CD8-positive, alpha-beta memory T cell (primary cell): ENCODE measurements at places on chromosomes 12 and 14.

- H3K36me3 ChIP-seq, result no peaks in the 10 kb centered on the region
- H3K4me1 ChIP-seq, result no peaks in the 10 kb centered on the region
Observed at GRCh38 chr12:23555180-23555824, 394.2 kb downstream of the SOX5 start.

- no peaks in the 10 kb centered on the region for H3K27me3 ChIP-seq
- H3K4me3 ChIP-seq, result no peak overlapping the region
- no peak overlapping the region for H3K27ac ChIP-seq
- no peaks in the 10 kb centered on the region for H3K4me1 ChIP-seq
- DNase-seq, result no peak
Observed at GRCh38 chr14:62015243-62015642, 253.0 kb downstream of the SNAPC1 start.

GRCh38 chr12:120821878-120822277 is 82.3 kb downstream of the SPPL3 start:
- DNase-seq, result no peak
- peaks cover 8% of the 10 kb centered on the region for H3K4me1 ChIP-seq
- H3K4me3 ChIP-seq, result no peak overlapping the region
- no peaks in the 10 kb centered on the region for H3K27me3 ChIP-seq
- no peaks in the 10 kb centered on the region for H3K36me3 ChIP-seq

GRCh38 chr14:102898776-102899515 is 23.5 kb upstream of the AMN start:
- no peaks in the 10 kb centered on the region for H3K27me3 ChIP-seq
- no peak overlapping the region for H3K4me3 ChIP-seq
- H3K27ac ChIP-seq, result no peak overlapping the region
- peaks cover 17% of the 10 kb centered on the region for H3K4me1 ChIP-seq

GRCh38 chr14:98704441-98704840 is 567.6 kb downstream of the BCL11B start:
- H3K4me1 ChIP-seq, result peaks cover 26% of the 10 kb centered on the region
- H3K27ac ChIP-seq, result no peak overlapping the region
- DNase-seq, result peak; percentile 35
- no peaks in the 10 kb centered on the region for H3K27me3 ChIP-seq
- no peaks in the 10 kb centered on the region for H3K36me3 ChIP-seq

DNA sequence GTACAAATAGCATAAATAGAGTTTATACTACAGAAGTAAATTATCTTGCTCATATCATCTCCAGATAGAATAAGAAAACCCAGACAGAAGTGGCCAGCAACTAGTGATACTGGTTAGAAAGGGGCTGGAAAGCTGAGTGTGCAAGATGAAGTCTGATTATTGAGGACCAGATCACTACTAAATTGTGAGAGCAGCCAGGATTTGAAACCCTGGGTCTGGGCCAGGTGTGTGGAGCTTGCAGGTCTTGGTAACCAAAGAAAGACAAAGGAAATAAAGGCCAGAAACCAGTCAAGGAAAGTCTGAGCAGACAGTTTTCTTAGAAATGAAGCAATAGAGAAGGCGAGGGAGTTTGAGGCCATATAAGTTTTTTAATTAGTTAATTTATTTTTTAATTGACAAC is 611.8 kb downstream of the ETNK1 start:
- H3K27ac ChIP-seq, result no peak overlapping the region
- H3K36me3 ChIP-seq, result no peaks in the 10 kb centered on the region
- DNase-seq, result no peak
- H3K27me3 ChIP-seq, result no peaks in the 10 kb centered on the region

DNA sequence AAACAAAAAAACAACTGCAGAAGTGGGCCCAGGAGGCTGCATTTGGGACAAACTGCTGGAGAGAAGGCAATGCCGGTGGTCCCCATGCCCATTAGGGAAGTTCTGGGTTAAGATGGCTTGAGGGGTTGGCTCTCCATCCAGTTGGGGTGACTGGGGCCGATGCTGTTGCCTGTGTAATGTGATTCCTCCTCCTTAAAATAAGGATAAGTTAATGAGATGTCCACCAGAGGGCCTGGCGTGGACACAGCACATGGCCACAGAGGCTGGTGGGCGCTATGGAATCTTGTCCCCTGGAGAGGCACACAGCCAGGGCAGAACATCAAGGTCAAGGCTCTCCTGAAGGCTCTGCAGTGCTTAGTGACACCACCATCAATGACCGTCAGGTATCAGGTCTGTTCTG is 1.0 kb upstream of the TESC start:
- no peak for DNase-seq
- H3K4me1 ChIP-seq, result peaks cover 14% of the 10 kb centered on the region
- no peak overlapping the region for H3K27ac ChIP-seq
- no peak overlapping the region for H3K4me3 ChIP-seq
- H3K27me3 ChIP-seq, result no peaks in the 10 kb centered on the region

DNA sequence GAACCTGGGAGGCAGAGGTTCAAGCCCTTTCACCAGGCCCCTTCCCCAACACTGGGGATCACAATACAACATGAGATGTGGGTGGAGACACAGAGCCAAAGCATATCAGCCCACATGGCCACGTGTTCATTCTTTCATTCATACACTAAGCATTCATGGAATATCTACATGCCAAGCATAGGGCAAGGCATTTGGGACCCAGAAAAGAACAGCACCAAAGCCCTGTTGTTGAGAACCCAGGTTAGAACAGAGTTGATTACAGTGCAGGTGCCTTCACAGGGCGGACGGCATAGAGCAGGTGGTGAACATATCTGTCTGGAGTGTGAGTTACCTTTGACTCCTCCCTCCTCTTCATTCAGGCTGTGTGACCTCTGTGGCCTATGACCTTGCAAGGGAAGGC is 159.4 kb upstream of the GSC start:
- no peak overlapping the region for H3K27ac ChIP-seq
- H3K36me3 ChIP-seq, result no peaks in the 10 kb centered on the region
- no peak overlapping the region for H3K4me3 ChIP-seq

GRCh38 chr12:48071808-48072207 is 34.1 kb downstream of the SENP1 start:
- H3K27me3 ChIP-seq, result no peaks in the 10 kb centered on the region
- no peak for DNase-seq
- H3K4me3 ChIP-seq, result no peak overlapping the region
- H3K4me1 ChIP-seq, result no peaks in the 10 kb centered on the region
- no peak overlapping the region for H3K27ac ChIP-seq

DNA sequence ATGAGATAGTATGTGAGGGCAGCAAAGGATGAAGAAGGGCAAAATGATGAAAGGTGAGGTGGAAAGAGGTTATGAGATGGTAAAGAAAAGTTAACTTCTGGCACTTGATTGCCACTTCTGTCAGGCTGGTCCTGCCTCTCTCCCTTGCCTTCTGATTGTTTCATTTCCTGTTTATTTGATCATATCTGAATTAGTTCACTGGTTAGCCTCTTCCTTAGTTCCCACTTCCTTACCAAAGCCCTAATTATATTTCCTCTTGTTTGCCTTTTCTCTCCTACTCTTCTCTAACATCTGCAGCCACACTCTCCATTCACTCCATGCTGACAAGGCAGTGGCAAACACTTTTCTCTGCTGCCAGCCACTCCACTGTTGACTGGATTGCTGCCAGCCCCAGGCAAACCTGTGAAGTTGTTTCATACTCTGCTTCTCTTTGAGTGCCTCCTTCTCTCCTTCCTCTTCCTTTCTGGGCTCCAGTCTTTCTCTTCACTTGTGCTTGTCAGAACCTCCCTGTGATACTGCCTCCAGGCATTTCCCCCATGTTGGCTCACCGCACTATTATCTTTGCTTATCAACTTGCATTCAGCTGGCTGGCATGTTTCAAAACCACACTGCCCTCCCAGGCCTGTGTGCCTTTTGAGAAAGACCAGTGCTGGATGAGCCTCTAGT is 8.1 kb downstream of the PNP start:
- H3K4me1 ChIP-seq, result peaks cover 75% of the 10 kb centered on the region
- H3K27me3 ChIP-seq, result no peaks in the 10 kb centered on the region
- peak; percentile 56 for DNase-seq
- peak overlapping the region; percentile 35 for H3K4me3 ChIP-seq

DNA sequence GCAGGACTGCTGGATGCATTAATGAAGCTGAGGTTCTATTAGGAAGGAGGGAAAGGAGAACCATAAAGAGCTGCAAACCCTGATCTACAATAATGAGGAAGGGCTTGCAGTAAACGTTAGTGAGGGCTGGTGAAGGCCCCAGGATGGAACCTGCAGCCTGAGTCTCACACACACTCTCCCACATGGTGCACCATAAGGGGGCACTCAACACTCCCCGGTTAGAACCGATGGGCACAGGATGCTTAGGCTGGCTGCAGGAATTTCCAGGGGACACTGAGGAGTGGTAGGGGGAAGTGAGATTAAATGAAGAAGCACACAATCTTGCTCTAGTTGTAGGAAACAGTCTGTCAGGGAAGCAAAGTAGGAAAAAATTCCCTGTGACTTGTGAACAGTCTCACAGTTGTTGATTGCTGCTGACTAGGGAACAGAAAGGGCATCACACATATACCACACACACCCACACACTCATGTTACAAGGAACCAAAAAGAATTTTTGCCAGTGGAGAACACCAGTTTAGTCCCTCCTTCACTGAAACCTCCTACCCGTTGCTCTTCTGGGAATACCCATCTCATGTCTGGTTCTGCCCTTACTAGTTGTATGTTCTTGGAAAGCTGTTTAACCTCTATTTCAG is 56.2 kb upstream of the FERMT2 start:
- H3K27ac ChIP-seq, result no peak overlapping the region
- no peak for DNase-seq
- H3K4me3 ChIP-seq, result no peak overlapping the region
- H3K27me3 ChIP-seq, result no peaks in the 10 kb centered on the region
- H3K4me1 ChIP-seq, result no peaks in the 10 kb centered on the region
- H3K36me3 ChIP-seq, result no peaks in the 10 kb centered on the region

- no peak for DNase-seq
- no peaks in the 10 kb centered on the region for H3K36me3 ChIP-seq
- H3K27me3 ChIP-seq, result no peaks in the 10 kb centered on the region
- no peaks in the 10 kb centered on the region for H3K4me1 ChIP-seq
Observed at GRCh38 chr12:3010214-3010930, 51.2 kb downstream of the TEAD4 start.

- H3K4me1 ChIP-seq, result peaks cover 62% of the 10 kb centered on the region
- no peaks in the 10 kb centered on the region for H3K27me3 ChIP-seq
Observed at GRCh38 chr12:124914392-124915238, at the start of gene UBC. Gene UBC (minus strand): TSS chr12:124914650. CDS start chr12:124913771, 879 bp downstream.

GRCh38 chr14:89493877-89494634 is 77.0 kb upstream of the FOXN3 start:
- H3K27ac ChIP-seq, result no peak overlapping the region
- H3K36me3 ChIP-seq, result no peaks in the 10 kb centered on the region
- no peak overlapping the region for H3K4me3 ChIP-seq
- no peak for DNase-seq
- no peaks in the 10 kb centered on the region for H3K4me1 ChIP-seq

GRCh38 chr12:6384499-6385436 is 806 bp downstream of the LTBR start:
- no peaks in the 10 kb centered on the region for H3K36me3 ChIP-seq
- no peak for DNase-seq
- H3K27me3 ChIP-seq, result peaks cover 16% of the 10 kb centered on the region
- H3K27ac ChIP-seq, result peak overlapping the region; percentile 59
- H3K4me1 ChIP-seq, result no peaks in the 10 kb centered on the region

GRCh38 chr14:50599700-50600444 is 39.9 kb downstream of the ATL1 start:
- no peaks in the 10 kb centered on the region for H3K4me1 ChIP-seq
- H3K36me3 ChIP-seq, result no peaks in the 10 kb centered on the region
- no peak overlapping the region for H3K27ac ChIP-seq
- DNase-seq, result no peak

DNA sequence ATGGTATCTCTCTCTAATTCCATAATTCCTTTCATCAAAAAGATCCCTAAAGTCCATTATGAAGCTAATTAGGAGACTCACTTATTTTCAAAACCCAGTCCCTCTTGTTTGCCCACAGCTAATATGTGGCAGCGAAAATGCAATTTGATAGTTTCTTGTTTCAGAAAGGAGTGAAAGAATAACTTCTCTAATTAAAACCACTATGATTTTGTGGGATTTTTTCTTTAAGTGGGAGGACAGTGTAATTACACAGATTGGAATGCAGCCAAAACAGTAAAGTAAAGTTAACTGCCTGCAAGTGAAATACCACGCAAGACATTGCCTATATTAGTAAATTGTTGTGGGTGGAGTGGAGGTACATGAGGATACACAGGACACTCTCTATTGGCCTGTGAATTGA is 50.0 kb downstream of the PTPRO start:
- H3K4me1 ChIP-seq, result no peaks in the 10 kb centered on the region
- H3K27me3 ChIP-seq, result no peaks in the 10 kb centered on the region
- H3K36me3 ChIP-seq, result no peaks in the 10 kb centered on the region
- H3K4me3 ChIP-seq, result no peak overlapping the region

DNA sequence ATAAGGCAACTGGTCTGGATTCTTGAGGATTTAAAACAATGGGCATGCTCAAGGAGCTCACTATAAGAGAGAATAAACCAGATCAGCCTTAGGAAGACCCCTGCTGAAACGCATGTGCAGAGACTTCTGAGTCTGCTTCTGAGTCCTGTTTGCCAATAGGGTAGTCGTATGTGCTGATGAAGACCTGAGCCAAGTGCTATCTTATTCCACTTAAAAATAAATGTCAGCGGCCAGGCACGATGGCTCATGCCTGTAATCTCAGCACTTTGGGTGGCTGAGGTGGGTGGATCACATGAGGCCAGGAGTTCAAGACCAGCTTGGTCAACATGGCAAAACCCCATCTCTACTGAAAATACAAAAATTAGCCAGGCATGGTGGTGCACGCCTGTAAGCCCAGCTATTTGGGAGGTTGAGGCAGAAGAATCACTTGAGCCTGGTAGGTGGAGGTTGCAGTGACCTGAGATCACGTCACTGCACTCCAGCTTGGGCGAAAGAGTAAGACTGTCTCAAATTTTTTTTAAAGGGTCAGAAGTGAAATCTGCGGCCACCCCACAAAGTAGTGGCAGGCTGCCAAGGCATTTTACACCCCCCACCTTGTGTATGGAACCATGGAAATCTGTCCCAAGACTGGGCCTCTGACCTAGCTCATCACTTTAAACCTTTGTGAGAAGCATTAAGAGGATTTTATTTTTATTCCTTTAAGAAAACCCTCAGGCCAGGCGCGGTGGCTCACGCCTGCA is 20.3 kb downstream of the RFC5 start:
- no peaks in the 10 kb centered on the region for H3K4me1 ChIP-seq
- H3K27ac ChIP-seq, result no peak overlapping the region
- no peak for DNase-seq
- H3K27me3 ChIP-seq, result no peaks in the 10 kb centered on the region
- H3K36me3 ChIP-seq, result peaks cover 35% of the 10 kb centered on the region

GRCh38 chr12:55931780-55932550 is 1.0 kb downstream of the DGKA start:
- no peak for DNase-seq
- peak overlapping the region; percentile 98 for H3K4me3 ChIP-seq
- peaks cover 9% of the 10 kb centered on the region for H3K36me3 ChIP-seq
- H3K27ac ChIP-seq, result peak overlapping the region; percentile 75

GRCh38 chr14:43539210-43539609 is 967.9 kb downstream of the FSCB start:
- H3K27ac ChIP-seq, result no peak overlapping the region
- H3K36me3 ChIP-seq, result no peaks in the 10 kb centered on the region
- H3K27me3 ChIP-seq, result no peaks in the 10 kb centered on the region
- no peak overlapping the region for H3K4me3 ChIP-seq
- no peaks in the 10 kb centered on the region for H3K4me1 ChIP-seq

GRCh38 chr14:23436327-23437132 is 1.1 kb upstream of the MYH7 start:
- no peaks in the 10 kb centered on the region for H3K4me1 ChIP-seq
- H3K36me3 ChIP-seq, result no peaks in the 10 kb centered on the region
- H3K4me3 ChIP-seq, result no peak overlapping the region
- H3K27me3 ChIP-seq, result no peaks in the 10 kb centered on the region

- H3K4me1 ChIP-seq, result no peaks in the 10 kb centered on the region
- DNase-seq, result no peak
- no peaks in the 10 kb centered on the region for H3K36me3 ChIP-seq
- no peaks in the 10 kb centered on the region for H3K27me3 ChIP-seq
- H3K27ac ChIP-seq, result no peak overlapping the region
Observed at GRCh38 chr12:66984962-66985361, 284.2 kb upstream of the CAND1 start.
